ENCODE measurements at places on chromosomes 12 and 14. TPM values are rescaled to one million over a fixed set of nuclear protein-coding genes. Genes with fewer than 3 reads are reported as not detected.

OASL gene
- 11.4 TPM for total RNA-seq

DNA sequence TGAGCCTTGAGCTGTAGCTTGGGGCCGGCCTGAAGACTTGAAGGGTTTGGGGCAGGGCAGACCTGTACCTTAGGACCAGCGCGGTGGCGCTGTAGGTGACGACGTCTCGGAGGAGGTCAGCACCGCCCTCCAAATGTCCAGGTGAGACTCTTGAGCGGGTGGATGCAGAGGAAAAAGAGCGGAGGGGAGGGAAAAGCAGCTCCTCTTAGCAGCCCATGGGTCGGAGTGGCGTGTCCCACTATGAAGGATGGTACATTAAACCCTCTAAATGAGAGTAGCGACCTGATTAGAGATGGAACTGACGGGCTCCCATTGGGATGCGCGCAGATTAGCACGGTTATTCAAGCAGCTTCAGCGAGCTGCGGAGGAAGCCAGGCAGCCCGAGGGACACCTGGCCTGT, 77.0 kb upstream of the MAP1LC3B2 start:
- H3K4me1 ChIP-seq = peaks cover 6% of the 10 kb centered on the region
- no peak for DNase-seq
- H3K27ac ChIP-seq = no peak overlapping the region
- no peaks in the 10 kb centered on the region for H3K27me3 ChIP-seq
- H3K36me3 ChIP-seq = no peaks in the 10 kb centered on the region

- H3K4me1 ChIP-seq = peaks cover 37% of the 10 kb centered on the region
- peak overlapping the region; percentile 89 for H3K27ac ChIP-seq
- peak overlapping the region; percentile 61 for H3K4me3 ChIP-seq
- peaks cover 7% of the 10 kb centered on the region for H3K36me3 ChIP-seq
- DNase-seq = peak; percentile 78
Measured at GRCh38 chr12:50597200-50598195, 92.7 kb downstream of the DIP2B start.

DNA sequence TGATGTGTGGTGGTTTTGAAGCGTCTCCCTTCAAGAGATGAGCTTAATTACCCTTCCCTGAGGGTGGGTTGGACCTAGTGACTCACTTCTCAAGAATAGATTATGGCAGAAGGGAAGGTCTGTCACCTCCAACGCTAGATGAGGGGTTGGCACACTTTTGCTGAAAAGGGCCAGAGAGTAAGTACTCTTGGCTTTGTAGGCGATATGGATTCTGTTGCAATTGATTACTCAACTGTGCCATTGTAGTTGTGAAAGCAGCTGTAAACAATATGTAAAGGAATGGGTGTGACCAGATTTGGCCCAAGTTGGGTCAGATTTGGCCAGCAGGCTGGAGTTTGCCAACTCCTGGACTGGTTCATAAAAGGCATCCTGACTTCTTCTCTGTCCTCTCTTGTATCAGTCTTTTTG, 53.3 kb downstream of the SMIM41 start:
- H3K27ac ChIP-seq = no peak overlapping the region
- H3K4me1 ChIP-seq = no peaks in the 10 kb centered on the region
- no peak for DNase-seq
- no peaks in the 10 kb centered on the region for H3K36me3 ChIP-seq
- no peak overlapping the region for H3K4me3 ChIP-seq

GRCh38 chr12:23350808-23351207, 598.7 kb downstream of the SOX5 start:
- no peaks in the 10 kb centered on the region for H3K36me3 ChIP-seq
- no peaks in the 10 kb centered on the region for H3K4me1 ChIP-seq
- no peak overlapping the region for H3K27ac ChIP-seq
- no peak for DNase-seq
- H3K27me3 ChIP-seq = no peaks in the 10 kb centered on the region

DNA sequence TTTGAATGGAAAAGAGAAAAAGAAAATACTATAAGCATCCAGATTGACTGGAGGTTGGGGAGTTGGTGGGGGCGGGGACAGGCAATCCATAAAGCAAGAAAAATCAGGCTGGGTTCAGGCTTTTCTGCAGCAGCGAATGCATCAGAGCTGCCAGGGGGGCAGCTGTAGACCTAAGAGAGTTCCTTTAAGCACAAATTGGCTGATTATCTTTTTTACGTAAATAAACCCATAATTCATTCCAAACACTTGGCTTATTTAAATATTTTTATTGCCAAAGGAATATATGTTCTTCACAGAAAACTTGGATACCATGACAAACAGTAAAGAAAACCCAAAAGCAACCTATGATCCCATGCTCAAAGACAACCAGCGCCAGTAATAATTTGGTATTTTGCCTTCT, 10.2 kb downstream of the BDKRB2 start:
- H3K36me3 ChIP-seq = no peaks in the 10 kb centered on the region
- no peaks in the 10 kb centered on the region for H3K4me1 ChIP-seq
- no peak overlapping the region for H3K4me3 ChIP-seq
- peaks cover 1% of the 10 kb centered on the region for H3K27me3 ChIP-seq
- H3K27ac ChIP-seq = no peak overlapping the region

DNA sequence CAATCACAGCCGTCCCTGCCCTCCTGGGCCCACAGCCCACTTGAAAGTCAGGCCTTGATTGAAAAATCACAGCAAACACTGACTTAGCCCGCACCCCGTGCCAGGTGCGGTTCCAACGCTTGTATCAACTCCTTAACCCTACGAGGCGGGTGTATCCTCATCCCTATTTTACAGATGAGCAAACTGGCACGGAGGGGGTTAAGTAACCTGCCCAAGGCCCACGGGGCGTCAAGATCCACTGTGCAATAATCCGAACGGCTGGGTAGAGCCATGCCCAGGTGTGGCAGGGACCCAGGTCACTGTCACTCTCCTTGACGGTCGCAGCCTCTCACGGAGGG, 583 bp downstream of the DNAH10 start:
- no peak for DNase-seq
- peaks cover 4% of the 10 kb centered on the region for H3K36me3 ChIP-seq
- no peak overlapping the region for H3K27ac ChIP-seq
- peak overlapping the region; percentile 70 for H3K4me3 ChIP-seq
- H3K27me3 ChIP-seq = peaks cover 1% of the 10 kb centered on the region

DNA sequence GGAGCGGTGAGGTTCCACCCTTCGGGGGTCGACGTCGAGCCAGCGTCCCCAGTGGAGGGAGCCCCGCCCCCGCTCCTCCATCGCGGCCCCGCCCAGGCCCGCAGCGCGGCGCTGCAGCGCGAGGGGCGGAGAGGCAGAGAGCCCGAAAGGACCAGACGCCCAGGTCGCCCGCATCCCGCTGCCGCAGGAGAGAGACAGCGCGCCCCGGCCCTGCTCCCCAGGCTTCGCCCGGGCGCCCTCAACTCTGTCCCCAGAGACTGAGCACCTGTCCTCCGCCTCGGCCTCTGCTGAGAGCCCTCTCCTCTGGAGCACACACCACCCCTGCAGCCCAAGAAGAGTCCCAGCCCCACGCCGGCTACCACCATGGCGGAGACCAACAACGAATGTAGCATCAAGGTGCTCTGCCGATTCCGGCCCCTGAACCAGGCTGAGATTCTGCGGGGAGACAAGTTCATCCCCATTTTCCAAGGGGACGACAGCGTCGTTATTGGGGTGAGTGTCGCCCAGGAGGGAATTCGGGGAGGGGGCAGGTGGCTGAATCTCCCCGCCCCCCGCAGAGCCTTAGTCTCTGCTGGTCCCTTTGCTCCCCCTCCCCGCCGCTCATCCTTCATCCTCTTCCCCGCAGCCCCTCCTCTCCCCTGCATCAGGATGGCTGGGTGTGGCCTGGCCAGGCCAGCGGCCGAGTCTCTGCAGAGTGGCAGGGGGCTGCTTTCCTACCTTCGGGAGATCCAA, at the start of gene KIF5A:
TSS of gene KIF5A (plus strand) at position 136 of the 732 bp plus-strand sequence. CDS start at position 364, 228 bp downstream.
- no peak within 1 kb of the TSS for H3K27ac ChIP-seq
- peak; percentile 72 for DNase-seq
- H3K36me3 ChIP-seq = peaks cover 6% of the 10 kb centered on the region
- peaks cover 4% of the 10 kb centered on the region for H3K27me3 ChIP-seq
- peaks cover 31% of the 10 kb centered on the region for H3K4me1 ChIP-seq

DNA sequence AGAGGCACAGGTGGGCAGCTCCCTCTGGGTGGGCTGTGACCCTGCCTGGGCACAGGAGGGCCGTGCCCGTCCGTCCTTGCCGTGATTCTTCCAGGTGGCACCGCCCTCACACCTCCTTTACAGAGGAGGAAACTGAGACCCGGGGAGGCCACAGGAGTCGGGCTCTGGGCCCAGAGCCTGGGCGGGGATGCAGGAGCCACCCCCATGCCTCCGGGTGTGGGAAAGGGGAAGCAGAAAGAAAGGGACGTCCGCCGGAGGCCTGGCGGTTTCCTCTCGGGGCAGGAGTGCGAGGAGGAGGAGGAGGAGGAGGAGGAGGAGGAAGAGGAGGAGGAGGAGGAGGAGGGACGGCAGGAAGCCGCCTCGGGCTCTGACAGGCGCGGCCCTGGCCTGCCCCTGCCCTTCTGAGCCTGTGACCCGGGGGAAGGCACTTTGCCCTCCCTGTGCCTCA, 23.0 kb downstream of the SH2B3 start:
- peaks cover 83% of the 10 kb centered on the region for H3K4me1 ChIP-seq
- DNase-seq = peak; percentile 35
- peak overlapping the region; percentile 100 for H3K27ac ChIP-seq
- peaks cover 48% of the 10 kb centered on the region for H3K36me3 ChIP-seq
- peak overlapping the region; percentile 74 for H3K4me3 ChIP-seq

GRCh38 chr12:41907021-41907420, 237.7 kb downstream of the GXYLT1 start:
- no peak overlapping the region for H3K27ac ChIP-seq
- no peak for DNase-seq
- H3K4me3 ChIP-seq = no peak overlapping the region
- H3K27me3 ChIP-seq = peaks cover 8% of the 10 kb centered on the region

- no peak overlapping the region for H3K4me3 ChIP-seq
- no peaks in the 10 kb centered on the region for H3K4me1 ChIP-seq
- H3K27ac ChIP-seq = no peak overlapping the region
Measured at GRCh38 chr12:65892841-65893251, 68.6 kb downstream of the HMGA2 start.

DNA sequence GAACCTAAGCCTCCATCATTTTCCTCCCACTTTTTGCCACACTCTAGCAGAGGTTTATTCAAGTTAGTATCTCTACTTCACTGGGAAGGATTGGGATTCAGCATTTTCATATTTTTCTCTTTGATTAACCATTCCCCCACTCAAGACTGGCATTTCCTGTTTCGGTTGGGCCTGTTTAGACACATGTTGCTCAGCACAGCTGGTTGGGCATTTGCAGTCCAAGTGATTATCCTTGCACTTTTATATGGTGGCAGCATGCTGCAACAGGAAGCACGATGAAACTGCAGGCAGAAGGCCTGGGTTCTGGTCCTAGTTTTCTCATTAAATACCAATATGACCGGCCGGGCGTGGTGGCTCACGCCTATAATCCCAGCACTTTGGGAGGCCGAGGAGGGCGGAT, 182.9 kb upstream of the GRIN2B start:
- peaks cover 3% of the 10 kb centered on the region for H3K4me1 ChIP-seq
- no peaks in the 10 kb centered on the region for H3K36me3 ChIP-seq
- no peak overlapping the region for H3K27ac ChIP-seq
- H3K27me3 ChIP-seq = no peaks in the 10 kb centered on the region
- no peak for DNase-seq
- no peak overlapping the region for H3K4me3 ChIP-seq

NOVA1 gene
- total RNA-seq = not detected

DNA sequence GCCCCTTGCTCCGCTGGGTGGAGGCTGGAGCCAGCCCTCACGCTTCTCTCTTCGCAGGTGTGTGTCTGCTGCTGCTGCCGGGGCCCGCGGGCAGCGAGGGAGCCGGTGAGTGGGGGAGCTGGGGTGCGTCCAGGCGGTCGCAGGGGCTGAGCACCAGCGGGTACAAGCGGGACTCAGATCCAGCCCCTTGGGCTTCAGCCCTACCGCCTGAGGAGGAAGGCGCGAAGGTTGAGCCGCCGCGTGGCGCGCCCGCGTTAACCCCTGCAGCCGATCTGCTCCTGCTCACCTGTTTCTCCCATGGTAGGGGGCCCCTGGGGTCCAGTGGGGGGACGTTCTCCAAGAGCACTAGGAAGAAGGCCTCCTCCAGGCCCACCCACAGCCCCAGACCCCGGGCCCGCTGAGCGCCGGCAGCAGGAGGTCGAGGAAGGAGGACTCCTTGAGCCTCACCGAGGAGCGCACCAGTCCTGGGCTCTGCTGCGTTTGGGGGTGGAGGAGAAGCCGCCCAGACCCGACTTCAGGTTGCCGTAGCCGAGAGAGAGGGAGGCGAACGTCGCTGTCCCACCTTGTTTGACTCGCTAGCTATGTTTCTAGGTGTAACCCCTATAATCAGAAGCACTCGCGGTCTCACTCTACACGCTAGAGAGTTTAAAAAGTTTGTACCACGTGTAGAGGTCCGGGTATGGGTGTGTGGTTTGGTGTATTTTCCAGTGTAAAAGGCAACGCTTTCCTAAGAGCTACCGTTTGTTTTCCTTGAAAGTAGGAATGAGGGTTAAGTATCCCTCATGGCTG, 834 bp downstream of the COCH start:
- H3K27ac ChIP-seq = no peak overlapping the region
- peak; percentile 22 for DNase-seq
- H3K36me3 ChIP-seq = no peaks in the 10 kb centered on the region
- H3K4me3 ChIP-seq = peak overlapping the region; percentile 74
- H3K27me3 ChIP-seq = peaks cover 44% of the 10 kb centered on the region
- peaks cover 13% of the 10 kb centered on the region for H3K4me1 ChIP-seq

- H3K36me3 ChIP-seq = no peaks in the 10 kb centered on the region
- peak within 1 kb of the TSS; percentile 13 for H3K4me3 ChIP-seq
Measured at GRCh38 chr12:54588110-54588889, at the start of gene PPP1R1A. Gene PPP1R1A, minus strand, starts transcription at chr12:54588659. Its CDS starts 171 bp downstream, at chr12:54588488.

INSM2 gene
- not detected for total RNA-seq

- no peaks in the 10 kb centered on the region for H3K4me1 ChIP-seq
- no peak overlapping the region for H3K4me3 ChIP-seq
- no peak overlapping the region for H3K27ac ChIP-seq
- no peaks in the 10 kb centered on the region for H3K36me3 ChIP-seq
Measured at GRCh38 chr12:115118177-115118724, 434.3 kb upstream of the TBX3 start.

DNA sequence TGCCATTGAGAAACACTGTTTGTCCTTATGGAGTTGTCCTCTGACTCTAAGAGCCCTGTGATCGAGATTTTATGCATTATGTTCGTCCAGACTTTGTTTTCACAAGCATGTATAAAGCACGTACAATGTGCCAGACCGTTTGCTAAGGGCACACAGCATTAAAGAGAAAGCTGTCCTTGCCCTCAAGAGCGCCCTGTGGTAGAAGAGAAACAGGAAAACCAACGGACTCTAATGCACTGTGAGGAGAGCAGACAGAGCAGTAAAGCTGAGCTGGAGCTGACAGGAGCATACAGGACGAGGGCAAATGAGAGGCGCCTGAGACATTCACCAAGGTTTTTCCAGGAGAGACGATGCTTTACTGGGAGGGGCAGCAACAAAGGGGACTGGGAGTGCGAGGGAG, 66.2 kb upstream of the OVCH1 start:
- H3K4me3 ChIP-seq = no peak overlapping the region
- H3K27me3 ChIP-seq = peaks cover 17% of the 10 kb centered on the region
- no peaks in the 10 kb centered on the region for H3K4me1 ChIP-seq
- no peaks in the 10 kb centered on the region for H3K36me3 ChIP-seq
- no peak overlapping the region for H3K27ac ChIP-seq
- no peak for DNase-seq

All from activated CD8-positive, alpha-beta T cell treated with anti-CD3 and anti-CD28 coated beads for 36 hours (primary cell).